Stimulated activated CD4-positive, alpha-beta T cell treated with anti-CD3 and anti-CD28 coated beads, TNF-alpha, amount 100 ng/mL, for 1 hour (primary cell): ENCODE measurements at places on chromosomes 12 and 14.

GRCh38 chr14:70415788-70416187, 1.1 kb downstream of the SYNJ2BP start:
- DNase-seq = no peak

DNA sequence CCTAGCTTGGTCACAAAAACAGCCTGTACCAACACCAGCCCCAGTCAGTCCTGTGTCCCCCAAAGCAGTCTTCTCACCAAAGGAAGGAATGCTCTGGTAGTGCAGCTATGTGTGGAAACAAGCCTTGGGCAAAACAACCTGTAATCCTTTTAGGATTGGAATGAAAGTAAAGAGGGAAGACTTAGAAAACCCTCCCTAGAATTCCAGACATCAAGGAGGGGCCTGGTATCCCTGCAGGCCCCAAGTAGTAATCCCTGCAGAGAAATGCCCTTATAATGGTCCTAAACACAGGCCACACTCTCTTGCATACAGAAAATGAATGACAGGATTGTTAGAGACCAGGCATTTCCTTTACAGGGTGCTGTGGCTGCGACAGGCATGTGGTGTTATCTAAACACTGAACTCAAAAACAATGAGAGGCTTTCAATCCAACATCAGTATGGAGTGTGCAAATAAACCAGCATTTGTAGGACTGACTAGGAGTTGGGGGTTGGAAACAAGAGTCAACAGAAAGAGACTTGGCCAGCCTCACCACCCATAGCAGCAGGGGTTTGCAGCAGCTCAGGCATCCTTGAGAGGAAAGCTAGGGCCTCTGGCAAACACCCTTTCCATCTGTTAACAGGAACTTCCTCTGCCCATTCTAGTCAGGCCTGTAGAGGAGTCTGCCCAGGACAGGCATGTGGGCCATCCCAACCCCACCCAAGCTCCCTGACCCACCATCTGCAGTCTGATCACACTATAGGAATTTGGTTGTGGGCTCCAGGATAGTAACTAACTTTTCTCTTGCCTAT, 59.1 kb downstream of the DCAF5 start:
- DNase-seq = no peak

DNA sequence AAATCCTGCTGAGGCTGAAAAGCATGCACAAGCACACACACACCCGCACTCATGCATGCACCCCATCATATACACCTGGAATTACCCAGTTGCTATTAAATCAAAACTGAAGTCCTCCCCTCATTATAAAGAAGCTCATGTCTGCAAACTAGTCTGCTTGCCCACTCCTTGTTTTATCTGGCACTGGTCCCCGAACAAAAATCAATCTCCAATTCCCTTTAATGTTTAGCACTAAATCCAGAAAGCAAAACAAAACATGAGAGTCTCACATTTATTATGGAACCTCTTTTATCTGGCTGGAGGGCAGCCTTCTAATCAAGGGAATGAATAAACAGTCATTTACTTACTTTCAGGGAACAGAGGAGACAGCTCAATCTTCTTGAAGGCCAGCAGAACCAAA, 1093.4 kb upstream of the FLRT2 start:
- no peak for DNase-seq

DNA sequence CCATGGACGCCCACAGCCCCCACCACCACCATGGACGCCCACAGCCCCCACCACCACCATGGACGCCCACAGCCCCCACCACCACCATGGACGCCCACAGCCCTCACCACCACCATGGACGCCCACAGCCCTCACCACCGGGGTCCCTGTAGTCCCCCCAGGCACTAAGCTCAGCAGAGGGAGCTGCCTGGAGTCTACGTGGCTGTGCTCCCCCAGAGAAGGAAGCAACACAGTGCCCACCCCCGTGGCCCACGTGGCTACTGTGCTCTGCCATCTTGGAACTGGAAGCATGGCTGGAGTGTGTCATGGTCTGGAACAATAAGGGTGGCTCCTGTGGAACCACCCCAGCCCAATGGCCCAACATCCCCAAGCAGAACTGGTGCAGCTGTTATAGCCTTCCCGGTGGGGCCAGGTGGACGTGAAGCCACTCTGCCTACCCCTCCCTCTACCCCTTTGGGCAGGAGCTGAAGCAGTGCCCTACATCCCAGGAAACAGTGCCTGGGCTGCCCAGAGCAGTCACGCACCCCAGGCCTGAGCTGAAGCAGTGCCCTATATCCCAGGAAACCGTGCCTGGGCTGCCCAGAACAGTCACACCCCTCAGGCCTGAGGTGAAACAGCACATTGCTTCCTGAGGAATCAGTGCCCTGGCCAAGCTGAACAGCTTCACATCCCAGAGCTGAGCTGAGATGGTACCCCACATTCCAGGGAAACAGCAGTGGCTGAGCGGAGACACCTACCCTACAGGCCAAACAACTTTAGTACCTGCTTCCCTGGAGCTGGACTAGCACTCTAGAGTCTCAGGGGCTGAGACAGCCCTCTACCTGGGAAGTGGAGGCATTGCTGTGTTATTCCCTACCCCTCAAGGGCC, 9.0 kb upstream of the SFSWAP start:
- DNase-seq = no peak

- DNase-seq = no peak
Measured at GRCh38 chr12:24201258-24201970, 251.9 kb upstream of the SOX5 start.
